ENCODE measurements at places on chromosomes 16 and 17.
A peak's percentile ranks its signal among the peaks of the same experiment; 100 is the strongest.

DNA sequence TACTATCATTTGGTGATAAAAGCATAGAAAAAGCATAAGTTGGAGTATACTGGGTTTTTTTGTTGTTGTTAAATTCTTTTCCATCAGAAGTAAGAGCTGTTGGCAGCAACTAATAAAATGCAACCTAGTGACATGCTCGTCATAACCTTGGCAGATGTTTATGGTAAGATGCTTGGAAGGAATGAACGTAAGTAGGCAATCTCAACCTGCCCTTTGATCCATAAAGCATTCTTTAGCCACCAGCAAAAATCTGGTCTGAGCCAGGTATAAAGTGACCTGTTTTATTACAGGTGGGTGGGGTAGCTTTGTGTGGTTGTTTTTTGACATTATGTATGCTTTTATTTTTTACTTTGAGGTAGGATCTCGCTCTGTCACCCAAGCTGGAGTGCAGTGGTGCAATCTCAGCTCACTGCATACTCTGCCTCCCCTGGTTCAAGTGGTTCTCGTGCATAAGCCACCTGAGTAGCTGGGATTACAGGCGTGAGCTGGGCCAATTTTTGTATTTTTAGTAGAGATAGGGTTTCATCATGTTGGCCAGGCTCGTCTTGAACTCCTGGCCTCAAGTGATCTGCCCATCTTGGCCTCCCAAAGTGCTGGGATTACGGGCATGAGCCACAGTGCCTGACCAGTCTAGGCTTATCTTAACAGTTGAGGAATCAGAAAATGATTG is 22.0 kb downstream of the WSB1 start:
- DNase-seq, result no peak

DNA sequence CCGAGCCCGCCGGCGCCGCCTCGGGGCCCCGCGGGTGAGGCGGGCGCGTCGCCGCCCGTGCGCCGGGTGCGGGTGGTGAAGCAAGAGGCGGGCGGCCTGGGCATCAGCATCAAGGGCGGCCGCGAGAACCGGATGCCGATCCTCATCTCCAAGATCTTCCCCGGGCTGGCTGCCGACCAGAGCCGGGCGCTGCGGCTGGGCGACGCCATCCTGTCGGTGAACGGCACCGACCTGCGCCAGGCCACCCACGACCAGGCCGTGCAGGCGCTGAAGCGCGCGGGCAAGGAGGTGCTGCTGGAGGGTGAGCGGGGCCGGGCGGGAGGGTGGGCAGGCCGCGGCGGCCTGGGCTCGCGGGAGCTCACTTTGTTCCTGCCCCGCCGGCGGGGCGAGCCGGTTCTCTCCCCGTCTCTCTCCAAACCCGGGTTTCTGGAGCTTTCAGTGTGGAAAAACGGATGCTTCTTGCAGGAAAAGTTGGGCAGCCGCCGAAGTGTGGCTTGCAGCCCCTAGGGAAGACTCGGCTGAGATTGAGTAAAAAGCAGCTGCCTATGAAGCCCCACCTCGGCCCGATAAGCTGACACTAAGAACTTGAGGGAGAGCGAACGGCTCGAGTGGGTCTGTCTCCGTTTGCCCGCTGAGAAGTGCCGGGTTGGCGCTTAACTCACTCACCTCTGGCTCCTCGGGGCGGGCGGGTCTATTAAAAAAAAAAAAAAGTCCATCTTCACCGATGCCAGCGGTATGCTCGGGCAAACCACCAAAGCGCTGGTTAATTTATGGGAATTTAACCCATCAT is 677 bp downstream of the SNTB2 start:
- DNase-seq, result peak; percentile 70

- no peak for DNase-seq
Measured at GRCh38 chr17:9238340-9239245, 217.3 kb downstream of the NTN1 start.

- DNase-seq, result peak; percentile 93
Measured at GRCh38 chr17:28494445-28495188, 11.5 kb upstream of the FOXN1 start.

DNA sequence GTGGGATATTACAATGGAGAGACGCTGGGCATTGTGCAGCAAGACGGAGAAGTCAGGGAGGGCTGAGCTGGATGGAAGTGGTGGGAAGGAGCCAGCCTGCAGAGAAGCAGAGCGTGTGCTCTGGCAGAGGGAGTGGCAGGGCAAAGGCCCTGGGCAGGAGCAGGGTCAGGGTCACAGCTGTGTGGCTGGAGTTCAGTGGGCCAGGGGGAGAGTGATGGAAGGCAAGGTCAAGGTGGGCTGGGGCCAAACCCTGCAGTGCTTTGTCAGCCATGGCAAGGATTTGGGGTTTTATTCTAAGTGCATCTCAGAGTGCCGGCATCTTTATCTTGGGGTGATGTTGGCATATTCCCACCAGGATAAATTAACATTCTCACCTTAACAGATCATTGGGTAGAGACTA is 31.9 kb upstream of the C16orf78 start:
- no peak for DNase-seq

GRCh38 chr17:41392278-41392677 is 5.1 kb downstream of the KRT31 start:
- no peak for DNase-seq

DNA sequence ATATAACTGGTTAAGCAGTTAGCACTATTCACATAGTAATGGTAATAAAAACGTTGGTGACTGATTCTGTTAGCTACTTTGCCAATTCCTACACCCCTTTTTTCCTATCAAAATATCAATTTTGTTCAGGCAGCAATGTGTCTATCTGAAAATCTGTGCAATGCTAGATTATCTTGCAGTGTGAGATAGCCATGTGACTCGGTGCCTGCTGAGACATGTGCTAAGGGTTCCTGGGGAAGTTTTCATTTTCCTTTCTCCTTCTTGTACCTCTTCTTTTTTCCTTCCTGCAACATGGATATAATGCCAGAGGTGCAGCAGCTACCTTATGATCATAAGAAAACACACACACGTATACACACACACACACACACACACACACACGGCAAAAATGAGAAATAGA is 100.5 kb upstream of the SHISA6 start:
- DNase-seq, result no peak

DNA sequence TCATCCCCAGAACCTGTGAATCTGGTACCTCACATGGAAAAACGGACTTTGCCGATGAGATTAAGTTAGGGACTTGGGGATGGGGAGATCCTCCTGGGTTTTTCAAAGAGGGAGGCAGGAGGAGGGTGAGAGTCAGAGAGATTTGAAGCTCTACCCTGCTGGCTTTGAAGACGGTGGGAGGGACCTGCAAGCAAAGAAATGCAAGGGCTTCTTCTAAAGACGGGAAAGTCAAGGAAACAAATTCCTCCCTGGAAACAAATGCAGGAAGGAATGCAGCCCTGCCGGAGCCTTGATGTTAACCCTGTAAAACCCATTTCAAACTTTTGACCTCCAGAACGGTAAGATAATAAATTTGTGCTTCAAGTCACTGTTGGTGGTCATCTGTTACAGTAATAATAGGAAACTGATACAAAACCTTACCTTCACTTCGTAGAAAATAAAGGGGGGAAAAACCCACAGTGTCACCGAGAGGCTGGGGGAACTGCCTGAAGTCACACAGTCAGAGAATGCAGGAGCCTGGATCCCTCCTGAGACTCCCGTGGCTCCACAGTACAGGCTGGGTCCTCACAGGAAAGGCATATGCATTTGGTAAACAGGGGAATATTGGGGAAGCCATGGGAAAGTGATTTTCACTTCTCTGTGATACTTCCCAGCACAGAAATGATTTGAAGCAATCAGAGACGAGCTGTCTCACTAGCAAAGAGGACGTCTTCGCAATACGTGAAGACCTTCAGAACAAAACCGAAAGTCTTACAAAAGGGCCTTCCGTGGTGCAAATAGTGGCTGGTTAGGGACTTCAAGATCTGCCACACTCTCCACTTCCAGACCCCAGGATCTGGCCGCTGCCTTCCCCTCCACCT is 58.9 kb upstream of the CLEC3A start:
- no peak for DNase-seq

- no peak for DNase-seq
Measured at GRCh38 chr17:66942451-66943264, 21.8 kb upstream of the CACNG4 start.

DNA sequence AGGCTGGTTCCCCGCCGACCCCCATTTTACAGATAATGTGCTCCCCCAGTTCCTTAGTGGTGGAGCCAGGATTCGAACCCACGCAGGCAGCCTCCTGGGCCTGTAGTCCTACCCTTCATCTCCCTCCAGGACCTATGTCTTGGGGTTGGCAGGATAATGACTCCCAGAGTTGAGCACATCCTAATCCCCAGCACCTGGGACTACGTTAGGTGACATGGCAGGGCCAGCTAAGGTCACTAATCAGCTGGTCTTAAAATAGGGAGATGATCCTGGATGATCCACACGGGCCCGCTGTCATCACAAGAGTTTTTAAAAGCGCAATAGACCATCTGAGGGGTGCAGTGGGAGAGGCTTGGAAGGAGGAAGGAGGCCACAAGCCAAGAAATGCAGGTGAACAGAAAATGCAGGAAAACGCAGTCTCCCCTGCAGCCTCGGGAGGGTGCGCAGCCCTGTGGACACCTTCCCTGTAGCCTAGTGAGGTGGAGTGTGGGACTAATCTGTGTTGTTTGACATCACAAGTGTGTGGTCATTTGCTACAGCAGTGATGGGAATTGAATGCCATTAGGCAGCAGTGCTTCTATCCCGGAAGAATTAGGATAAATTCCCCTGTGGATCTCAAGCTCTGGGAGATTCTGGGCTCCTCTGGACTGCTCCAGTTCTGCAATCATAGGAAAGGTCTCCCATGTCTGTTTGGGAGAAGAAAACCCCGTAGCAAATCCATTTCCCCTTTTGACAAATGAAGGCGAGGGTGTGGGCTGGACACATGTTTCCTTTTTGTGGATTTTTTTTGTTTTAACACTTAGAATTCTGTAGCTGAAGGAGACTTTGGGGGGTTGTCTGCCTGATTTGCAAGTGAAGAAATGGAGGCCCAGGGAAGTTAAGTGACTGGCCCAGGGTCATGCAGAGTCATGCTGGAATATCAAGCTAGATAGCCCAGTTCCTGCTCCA is 297.7 kb downstream of the SEC14L1 start:
- no peak for DNase-seq

DNA sequence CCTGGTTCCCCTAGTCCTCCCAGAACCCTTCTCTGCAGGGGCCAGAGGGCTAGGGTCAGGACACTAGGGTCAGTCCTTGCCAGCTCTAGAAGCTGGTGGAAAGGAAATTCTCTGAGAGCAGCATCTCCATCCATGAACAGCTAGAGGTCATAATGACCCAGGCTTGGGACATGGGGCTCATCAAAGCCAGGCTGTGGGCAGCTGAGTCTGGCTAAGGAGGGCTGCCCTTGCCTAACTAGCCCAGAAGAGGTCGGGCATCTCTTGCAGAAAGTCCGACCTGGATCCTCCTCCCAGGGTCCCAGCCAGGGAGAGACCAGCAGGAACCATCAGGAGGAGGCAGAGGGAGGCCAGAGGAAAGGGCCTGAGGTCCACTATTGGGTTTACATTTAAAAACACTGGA is 4.3 kb downstream of the MPO start:
- no peak for DNase-seq

- DNase-seq, result no peak
Measured at GRCh38 chr16:50696126-50696525, 2.7 kb downstream of the NOD2 start.

DNA sequence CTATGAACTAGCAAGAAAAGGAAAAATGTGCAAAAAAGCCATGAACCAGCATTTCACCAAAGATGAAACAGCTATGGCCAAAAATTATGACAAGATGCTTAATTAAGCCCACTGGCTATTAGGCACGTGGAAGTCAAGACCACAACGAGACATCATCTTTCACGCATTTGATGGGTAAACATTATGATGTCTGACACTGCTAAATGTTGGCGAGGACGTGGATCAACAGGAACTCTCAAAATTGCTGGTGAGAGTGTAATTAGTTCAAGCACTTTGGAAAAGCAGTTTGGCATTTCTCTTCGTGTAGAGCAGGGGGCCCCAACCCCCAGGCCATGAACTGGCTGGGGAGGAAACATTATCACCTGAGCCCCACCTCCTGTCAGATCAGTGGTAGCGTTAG is 39.6 kb upstream of the ADGRG1 start:
- DNase-seq, result no peak

DNA sequence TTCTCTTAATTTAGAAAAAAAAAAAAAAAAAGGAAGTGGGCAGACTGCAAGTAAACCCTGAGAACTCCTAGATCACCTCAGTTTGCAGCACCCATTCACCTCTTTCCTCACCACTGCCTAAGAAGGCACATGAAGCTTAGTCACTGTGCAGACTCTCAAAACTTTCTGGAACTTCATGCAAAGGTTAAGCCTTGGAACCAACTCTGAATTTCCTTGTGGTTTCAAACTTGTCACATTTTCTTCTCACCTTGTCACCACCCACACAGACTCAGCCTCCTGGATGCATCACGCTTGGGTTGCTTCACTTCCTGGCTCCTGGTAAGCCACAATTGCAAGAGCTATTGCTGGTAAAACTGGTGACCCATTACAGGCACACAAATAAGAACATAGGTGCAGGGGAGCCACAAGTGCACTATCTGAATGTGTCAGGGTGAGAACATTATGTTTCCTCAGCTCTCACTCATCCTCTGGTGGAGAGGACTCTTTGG is 15.0 kb upstream of the CPD start:
- DNase-seq, result no peak

- no peak for DNase-seq
Measured at GRCh38 chr17:4891411-4892410, 7.6 kb upstream of the C17orf107 start.

GRCh38 chr17:72342627-72343527 is 222.1 kb downstream of the SOX9 start:
- no peak for DNase-seq

DNA sequence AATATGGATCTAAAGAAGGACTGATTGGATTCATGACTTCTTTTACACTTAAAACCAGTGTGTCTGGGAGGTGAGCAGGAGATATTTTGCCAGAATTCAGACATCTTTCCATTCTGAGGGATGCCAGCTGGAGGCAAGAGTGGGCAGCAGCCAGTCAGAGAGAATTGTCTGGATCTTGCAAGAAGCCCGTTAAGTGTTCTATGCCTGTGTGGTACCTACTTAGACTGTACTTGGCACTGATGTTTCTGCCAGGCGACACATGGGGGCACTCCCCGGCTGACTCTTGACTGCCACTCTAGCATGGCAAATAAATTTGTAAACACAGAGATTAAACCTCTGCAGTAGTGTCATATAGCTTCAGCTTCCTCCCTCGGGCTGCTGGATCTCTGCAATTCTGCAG is 247.7 kb downstream of the UTP18 start:
- DNase-seq, result no peak

DNA sequence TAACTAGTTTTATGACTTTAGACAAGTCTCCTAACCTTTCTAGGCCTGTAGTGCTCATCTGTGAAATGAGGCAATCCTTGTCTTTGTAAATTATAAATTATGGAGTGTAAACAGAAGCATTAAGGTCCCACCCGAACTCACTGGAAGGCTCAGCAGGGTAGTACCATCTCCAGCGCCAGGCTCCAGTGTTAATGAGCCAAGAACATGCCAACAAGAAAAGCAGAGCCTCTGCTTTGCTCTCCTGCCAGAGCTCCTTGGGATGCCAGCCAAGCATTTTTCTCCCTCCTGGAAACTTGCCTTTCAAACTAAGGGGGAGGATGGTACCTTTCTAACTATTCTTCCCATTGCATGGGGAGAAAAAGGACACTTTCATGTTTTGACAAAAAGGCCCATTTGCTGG is 14.9 kb downstream of the LIMD2 start:
- no peak for DNase-seq
